Right lung (tissue), 10 donors: ENCODE measurements at places on chromosomes 4 and X.

- DNase-seq = peak; percentile 39
Observed at GRCh38 chr4:118322831-118323502, 29.8 kb downstream of the PRSS12 start.

GRCh38 chr4:22201256-22201655 lies 252.7 kb upstream of the KCNIP4 start:
- no peak for DNase-seq

DNA sequence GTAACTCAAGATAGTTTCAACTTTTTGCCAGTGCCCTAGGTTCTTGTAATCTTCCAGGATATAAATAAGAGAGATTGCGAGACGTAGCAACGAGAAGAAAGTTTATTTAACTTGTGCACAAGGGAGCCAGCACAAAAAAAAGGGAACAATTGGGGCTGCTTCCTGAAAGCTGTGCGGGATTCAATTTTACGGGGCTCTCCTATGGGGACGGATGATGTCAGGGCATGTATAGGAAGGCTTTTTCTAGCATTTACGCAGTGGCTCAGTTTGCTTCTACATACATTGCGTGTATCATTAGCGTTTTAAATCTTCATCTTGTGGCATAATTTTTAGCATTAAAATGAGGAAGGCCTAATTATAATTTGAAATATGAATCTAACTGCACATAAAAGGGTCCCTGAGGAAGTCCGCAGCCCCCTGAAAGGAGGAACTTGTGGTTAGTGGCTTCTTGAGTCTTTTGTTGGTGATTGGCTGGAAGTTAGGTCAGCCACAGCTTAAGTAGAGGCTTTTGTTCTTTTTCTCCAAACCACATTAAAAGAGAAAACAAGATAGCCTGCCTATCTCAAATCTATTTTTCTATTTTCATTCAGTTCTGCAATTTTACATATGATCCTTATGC lies 668.2 kb upstream of the NDST4 start:
- no peak for DNase-seq

DNA sequence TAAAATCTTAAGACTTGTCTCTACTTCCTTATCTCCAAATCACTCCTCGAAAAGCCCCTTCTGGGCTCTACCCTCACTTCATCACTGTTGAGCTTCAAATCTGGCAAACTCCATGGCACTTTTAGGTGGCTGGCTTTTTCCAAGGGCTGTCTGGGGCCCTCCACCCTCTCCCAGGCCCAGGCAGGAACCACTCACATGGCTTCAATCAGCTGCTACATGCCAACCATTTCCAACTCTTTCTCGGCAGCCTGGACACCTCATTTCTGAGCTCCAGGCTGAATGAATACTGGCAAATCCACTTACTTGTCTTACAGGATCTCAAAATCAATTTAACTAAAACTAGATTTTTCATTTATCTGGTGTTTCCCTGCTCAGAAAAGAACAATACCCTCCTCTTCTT lies 22.0 kb downstream of the USP46 start:
- DNase-seq = no peak

- no peak for DNase-seq
Observed at GRCh38 chr4:157223456-157223855, 2.9 kb downstream of the GRIA2 start.

GRCh38 chr4:173360587-173361221 lies 10.1 kb upstream of the SAP30 start:
- no peak for DNase-seq

- DNase-seq = no peak
Observed at GRCh38 chrX:48998391-48998790, 3.7 kb downstream of the GRIPAP1 start.

DNA sequence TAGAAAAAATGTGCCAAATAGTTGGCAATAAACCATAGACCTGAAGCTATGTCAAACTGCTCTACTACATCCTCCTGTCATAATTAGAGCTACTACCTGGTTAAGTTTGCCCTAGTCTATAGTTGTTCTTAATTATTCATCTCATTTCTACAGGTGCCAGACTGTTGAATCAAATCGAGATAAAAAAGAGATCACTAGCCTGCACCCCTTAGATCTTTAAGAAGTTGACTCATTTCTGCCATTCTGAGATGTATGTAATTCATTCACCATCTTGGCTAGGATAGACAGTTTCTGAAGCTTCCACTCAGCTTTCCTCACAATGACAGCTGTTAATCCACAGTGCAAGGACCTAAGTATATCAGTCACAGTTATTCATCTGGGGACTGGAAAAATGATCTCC lies 452.1 kb upstream of the BOD1L1 start:
- DNase-seq = no peak
